GM18507 (cell line): ENCODE measurements at places on chromosomes 7 and 10.

- DNase-seq: no peak
Measured at GRCh38 chr10:22816298-22816653, 101.9 kb upstream of the PIP4K2A start.

DNA sequence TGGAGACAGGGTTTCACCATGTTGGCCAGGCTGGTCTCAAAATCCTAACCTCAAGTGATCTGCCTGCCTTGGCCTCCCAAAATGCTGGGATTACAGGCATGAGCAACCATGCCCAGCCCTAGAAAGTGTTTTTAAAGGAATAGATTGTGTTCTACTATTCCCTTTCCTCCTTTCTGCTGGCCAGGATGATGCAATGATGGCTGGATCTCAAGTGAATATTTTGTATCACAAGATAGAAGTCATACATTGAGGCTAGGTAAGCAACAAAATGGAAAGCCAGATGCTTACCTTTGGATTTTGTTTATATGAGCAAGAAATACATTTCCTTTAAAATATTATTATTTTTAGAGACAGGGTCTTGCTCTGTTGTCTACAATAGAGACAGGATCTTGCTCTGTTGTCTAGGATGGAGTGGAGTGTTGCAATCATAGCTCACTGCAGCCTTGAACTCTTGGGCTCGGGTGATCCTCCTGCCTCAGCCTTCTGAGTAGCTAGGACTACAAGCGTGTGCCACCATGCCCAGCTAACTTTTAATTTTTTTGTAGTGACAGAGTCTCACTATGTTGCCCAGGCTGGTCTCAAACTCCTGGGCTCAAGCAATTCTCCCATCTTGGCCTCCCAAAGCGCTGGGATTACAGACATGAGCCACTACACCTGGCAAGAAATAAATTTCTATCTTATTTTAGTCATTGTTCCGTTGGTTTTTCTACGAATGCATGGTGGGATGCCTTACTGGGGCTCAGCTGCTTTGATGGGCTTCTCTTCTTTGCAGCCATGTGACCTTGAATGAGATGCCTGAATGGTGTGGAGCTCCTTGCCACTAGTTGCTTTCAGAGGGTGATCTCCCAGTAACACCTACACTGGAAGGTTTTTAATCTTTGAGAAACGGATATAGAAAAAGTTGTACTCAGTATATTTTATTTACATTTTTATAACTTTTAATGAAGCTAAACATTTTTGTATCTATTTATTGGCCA, 5.8 kb upstream of the AEBP1 start:
- DNase-seq: no peak

GRCh38 chr10:123156078-123156477, 1.9 kb downstream of the BUB3 start:
- DNase-seq: no peak

- DNase-seq: no peak
Measured at GRCh38 chr7:1943326-1943725, 273.2 kb downstream of the ELFN1 start.

DNA sequence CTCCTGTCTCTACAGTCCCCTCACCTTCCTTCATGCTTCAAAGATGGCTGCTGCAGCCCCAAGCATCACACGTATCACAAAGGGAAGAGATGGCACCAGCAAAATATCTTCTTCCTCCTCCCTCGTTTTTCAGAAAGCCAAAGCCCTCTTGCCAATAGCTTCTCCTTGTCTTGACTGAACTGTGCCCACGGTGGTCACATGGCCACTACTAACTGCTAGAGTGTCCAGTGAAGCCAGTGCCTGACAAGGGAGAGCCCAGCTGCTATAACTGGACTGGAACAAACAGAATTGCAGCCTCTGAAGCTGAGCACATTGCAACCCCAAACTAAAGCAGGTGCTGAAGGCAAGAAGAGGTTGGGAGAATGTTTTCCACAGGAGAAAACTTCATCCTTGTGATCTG, 120.8 kb upstream of the RET start:
- no peak for DNase-seq

DNA sequence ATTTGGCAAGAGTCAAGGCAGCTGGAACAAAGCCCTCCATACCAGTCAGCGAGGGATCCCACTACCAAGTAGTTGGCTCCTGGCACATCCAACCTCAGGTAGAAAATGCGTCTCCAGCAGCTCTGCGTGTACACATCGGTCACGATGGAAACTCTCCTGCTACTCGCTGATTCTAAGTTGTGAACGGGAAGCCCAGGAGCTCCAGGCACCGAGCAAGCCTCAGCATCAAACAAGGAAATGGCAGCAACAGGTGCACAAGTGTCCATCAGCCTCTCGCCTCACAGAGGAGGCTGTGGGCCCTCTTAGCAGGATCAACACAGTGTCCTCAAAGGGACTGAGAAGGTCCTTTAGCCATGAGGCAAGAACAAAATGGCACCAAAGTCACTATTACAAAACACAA, 127.0 kb downstream of the TCERG1L start:
- no peak for DNase-seq

DNA sequence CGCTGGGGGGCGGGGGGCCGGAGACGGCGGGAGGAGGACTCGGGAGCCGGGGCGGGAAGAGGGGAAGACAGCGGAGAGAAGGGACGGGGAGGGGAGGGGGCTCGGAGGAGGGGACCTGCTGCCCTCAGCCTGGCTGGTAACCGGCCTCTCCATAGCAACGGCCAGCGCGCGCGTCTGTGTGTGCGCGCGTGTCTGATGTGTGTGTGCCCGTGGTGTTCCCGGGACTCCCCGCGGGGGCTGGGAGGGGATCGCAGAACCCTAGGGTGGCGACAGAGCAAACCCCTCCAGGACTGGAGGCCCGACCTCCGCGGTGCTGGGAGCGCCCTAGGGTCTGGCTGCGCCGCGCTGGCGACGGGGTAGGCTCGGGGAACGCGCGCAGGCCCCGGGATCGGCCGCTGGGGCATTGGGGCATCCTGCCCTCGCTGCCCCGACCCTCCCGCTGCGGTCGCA, 356.3 kb downstream of the DNAJB6 start:
- DNase-seq: no peak

- DNase-seq: no peak
Measured at GRCh38 chr10:69459893-69460575, 8.8 kb downstream of the TSPAN15 start.

GRCh38 chr10:122019414-122019975, 30.5 kb downstream of the TACC2 start:
- no peak for DNase-seq

DNA sequence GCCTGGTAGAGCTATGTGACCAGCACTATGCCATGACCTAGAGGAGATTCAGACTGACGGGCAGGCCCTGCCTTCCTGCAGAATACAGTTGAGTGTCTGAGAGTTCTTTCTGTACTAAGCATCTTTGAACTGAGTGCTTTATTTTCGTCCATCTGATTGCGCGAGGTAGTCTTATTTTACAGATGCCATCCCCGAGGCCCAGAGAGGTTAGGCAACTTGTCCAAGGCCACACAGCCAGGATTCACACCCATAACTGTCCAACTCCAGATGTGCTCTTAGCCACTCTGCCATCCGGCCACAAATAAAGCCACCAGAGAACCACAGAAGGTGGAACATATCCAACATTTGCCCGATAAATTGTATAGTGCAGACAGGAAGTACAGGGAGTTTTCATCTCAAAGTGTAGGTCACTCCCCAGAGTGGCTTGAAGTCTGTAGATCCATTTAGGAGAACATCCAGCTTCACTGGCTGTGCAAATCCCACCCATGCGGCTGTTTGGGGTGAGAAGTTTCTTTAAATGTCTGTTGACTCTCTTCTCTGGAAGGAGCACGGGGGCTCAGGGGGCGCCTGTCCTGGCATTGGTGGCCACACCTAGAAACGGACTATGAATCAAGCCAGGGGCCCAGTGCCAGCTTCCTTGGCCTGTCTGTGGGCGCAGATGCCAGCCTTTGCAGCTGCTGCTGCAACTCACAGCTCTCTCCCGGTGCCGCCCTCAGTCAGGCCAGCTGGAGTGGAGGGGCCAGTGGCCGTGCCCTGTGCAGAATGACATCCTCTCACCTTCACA, 11.1 kb downstream of the CHST3 start:
- no peak for DNase-seq

DNA sequence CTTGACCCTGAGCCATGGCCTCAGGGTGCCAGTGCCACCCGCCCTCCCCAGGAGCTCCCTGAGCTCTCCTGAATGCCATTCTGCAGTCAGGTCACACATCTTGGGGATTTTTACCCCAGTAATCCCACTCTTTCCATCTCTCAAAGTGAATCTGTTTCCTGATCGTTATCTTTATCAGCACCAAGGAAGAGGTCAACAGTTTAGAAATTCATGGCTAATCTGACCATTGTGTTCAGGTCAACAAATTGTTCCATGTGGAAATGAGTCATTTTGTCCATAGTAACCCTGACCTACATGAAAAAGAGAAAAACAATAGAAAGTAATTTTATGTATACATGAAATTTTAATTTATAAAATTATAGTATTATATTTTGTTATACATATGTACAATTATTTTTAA, 28.8 kb upstream of the ZNF488 start:
- no peak for DNase-seq

DNA sequence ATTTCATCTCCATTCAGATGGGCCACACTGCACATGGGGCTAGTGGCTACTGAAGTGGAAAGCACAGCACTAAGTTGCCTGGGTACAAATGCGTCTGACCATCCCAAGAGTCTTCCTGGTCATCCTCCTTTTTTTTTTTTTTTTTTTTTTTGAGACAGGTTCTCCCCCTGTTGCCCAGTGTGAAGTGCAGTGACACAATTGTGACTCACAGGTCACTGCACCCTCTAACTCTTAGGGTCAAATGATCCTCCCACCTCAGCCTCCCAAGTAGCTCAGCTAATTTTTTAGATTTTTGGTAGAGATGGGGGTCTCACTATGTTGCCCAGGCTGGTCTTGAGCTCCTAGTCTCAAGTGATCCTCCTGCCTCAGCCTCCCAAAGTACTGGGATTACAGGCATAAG, 3.4 kb upstream of the TRRAP start:
- DNase-seq: no peak

GRCh38 chr7:74586258-74587175, 71.0 kb upstream of the GTF2I start:
- DNase-seq: no peak

DNA sequence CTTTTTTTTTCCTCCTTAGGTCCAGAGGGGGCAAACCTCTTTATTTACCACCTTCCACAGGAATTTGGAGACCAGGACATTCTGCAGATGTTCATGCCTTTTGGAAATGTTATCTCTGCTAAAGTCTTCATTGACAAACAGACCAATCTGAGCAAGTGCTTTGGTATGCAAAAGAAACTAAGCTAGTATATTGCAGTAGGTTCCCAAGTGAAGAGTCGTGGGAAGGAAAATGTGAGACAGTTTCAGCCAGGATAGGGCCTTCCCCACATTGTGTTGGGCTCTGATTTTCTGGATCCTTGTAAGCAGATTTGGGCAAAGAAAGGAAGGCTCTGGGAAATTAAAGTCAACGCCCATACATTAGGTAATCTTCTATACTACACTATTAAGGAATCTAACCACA, 285.6 kb downstream of the USP6NL start:
- DNase-seq: no peak

DNA sequence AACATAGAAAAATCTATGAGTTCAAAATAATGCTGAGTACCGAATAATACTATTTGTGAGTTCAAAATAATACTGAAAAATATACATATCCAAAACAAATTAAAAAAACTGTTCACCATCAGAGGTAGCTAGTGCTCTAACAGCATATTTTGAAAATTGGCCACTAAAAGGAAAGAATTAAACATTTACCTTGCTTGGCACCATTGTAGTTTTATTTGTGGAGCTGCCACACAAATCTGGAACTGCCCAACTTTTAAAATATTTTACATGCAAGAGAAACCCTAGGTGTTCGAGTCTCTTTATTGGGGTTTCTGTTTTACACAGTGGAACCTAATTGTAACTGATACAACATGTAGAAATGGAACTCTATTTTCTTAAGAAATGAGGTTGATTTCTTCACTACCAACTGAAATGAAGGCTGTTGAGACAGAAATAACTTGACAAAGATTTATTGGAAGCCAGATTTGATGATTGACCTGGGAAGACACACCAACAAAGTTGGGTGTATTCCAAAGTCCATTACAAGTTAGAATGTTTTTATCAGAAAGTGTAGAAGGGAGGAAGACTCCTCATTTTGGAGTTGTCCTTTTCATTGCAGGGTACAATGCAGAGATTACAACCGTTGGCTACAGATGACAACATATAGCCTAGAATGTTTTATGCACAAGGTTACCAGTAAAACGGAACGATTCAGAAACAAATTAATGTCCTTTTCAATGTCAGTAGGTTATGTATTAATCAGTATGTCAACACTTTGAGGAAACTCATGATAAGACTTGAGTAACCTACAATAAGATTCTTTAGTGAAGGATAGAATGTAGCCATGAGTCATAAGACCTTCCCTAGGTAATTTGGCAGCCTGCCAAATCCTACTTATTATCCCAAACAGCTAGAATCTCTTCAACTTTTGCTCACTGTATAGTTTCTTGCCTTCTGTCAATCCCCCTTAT, 73.8 kb upstream of the PAPSS2 start:
- DNase-seq: no peak

- DNase-seq: no peak
Measured at GRCh38 chr7:100003711-100004661, 11.4 kb upstream of the ZKSCAN1 start.

DNA sequence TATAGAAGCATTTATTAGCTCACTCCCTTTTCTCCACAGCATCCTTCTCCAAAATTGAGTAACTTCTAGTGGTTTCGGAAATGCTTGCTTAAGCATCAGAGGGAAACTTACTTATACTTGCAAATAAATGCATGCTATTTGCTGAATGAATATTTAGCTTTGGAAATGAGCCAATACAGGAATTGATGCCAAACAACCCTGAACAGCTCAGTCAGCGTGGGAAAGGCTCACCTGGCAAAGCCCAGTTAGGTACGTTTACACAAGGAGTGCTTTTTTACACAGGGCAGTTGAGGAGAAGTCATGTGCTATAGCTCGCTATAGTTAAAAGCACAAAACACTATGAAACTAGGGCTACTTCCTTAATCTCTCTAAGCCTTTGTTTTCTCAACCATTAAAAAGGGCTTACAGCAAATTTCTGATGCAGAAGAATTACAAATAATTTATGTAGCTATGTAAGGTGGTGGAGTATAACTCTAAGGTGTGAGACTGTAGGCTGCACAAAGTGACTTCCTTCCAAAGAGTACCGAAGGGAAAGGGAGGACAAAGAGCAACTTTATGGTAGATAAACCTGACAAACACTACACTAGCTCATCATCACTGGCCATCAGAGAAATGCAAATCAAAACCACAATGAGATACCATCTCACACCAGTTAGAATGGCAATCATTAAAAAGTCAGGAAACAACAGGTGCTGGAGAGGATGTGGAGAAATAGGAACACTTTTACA, 498.2 kb downstream of the PHTF2 start:
- DNase-seq: no peak

- DNase-seq: no peak
Measured at GRCh38 chr10:124546055-124546369, 84.4 kb downstream of the LHPP start.

GRCh38 chr7:22326181-22326580, 30.8 kb downstream of the RAPGEF5 start:
- DNase-seq: no peak

- DNase-seq: no peak
Measured at GRCh38 chr7:41924796-41925195, 221.9 kb upstream of the INHBA start.
